Neuronal stem cell (in vitro differentiated cells): ENCODE measurements at places on chromosomes 2 and 18.

- H3K36me3 ChIP-seq, result no peaks in the 10 kb centered on the region
- H3K4me1 ChIP-seq, result no peaks in the 10 kb centered on the region
- no peak overlapping the region for H3K27ac ChIP-seq
- DNase-seq, result no peak
- H3K27me3 ChIP-seq, result no peaks in the 10 kb centered on the region
Observed at GRCh38 chr2:51720826-51721225, 688.9 kb upstream of the NRXN1 start.

DNA sequence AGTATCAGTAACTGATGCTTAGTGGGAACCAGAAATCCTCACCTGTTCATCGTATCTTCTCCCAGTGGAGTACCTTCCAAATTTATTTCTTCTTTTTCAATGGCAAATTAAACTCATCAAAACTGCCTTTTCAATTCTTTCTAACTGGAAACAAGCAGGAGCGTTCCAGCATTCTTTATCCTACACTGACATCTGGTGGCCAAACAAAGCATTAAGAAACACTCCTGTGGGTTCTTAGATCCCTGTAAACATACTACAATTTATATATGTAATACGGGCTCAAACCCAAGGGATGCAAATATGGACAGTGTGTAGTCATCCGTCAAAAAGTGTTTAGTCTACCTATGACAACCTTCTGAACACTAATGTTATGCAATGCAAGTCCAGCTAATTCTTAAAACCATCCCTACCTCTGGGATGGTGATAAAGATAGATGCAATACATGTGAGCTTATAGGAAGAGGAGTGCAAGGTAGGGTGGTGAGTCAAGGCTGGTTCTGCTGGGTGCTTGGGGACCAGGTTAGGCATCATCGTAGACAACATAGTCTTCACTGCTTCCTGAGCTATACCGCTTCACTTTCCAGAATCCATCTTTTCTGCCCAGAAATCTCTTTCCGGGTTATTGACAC lies 375.0 kb downstream of the CTNNA2 start:
- peak; percentile 62 for DNase-seq
- H3K27me3 ChIP-seq, result peaks cover 5% of the 10 kb centered on the region
- H3K4me1 ChIP-seq, result no peaks in the 10 kb centered on the region
- H3K27ac ChIP-seq, result no peak overlapping the region

DNA sequence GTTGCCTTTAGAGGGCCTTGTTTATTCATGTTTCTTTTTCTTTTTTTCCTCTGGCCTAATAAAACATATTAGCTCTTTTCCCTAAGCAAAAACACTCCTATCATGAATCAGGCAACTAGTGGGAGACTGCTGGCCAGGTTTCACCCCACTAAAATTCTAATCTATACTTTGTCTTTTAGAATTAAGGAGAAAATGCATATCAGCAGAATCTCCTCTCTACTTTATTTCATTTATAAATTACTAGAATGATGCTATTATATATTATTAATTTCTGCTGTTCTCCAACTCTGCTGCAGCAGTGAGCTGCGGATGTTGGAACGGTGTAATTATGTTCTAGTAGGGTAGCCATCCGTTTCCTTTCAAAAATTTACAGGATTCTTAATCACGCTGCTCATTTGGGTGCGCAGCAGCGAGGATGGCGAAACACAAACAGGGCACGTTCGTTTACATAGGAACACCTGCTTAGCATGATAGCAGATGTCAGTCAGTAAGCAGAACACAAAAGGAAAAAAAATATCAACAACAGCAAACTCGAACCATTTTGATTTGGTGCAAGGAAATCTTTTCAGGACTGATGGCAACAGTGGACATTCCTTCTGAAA lies 30.5 kb downstream of the ZEB2 start:
- H3K36me3 ChIP-seq, result peaks cover 83% of the 10 kb centered on the region
- H3K27me3 ChIP-seq, result no peaks in the 10 kb centered on the region
- no peak overlapping the region for H3K27ac ChIP-seq
- DNase-seq, result no peak
- H3K4me3 ChIP-seq, result no peak overlapping the region

GRCh38 chr2:116819355-116819754 lies 995.1 kb upstream of the DDX18 start:
- H3K36me3 ChIP-seq, result no peaks in the 10 kb centered on the region
- H3K27me3 ChIP-seq, result no peaks in the 10 kb centered on the region
- H3K27ac ChIP-seq, result no peak overlapping the region
- DNase-seq, result no peak
- H3K4me1 ChIP-seq, result no peaks in the 10 kb centered on the region
- H3K4me3 ChIP-seq, result no peak overlapping the region

DNA sequence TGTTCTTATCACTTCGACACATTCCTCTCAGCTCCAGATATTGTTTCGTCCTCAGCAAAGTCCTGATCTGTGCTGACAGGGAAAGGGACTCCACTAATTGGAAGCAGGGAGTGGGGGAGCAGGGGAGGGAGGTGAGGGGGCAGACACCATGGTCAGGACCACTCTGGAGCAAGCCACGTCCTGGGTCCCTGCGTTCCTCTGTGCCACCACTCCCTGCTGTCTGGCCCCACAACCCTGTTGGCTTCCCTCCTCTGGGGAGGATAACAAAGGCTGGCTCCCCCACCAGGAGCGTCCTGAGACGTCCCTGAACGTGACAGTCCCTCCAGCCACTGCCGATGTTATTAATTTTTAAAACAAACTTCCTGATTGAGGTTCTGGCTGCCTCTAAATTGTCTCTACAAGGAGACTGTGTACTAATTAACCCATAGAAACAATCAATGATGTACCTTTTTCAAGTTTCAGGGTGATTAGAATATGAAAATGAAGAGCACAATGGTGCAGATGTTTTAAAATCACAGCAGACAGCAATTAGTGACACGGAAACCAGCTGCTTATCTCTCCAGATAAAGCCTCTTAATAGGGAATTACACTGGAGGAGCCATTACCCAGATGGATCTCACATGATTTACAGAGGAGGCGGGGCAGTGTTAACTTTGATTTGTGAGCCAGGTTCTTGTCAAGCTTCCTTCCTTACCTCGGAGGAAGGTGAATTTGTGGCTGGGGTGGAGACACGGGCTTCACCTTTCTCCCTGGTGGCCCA lies 257.5 kb downstream of the SETBP1 start:
- no peak overlapping the region for H3K4me3 ChIP-seq
- DNase-seq, result no peak
- no peak overlapping the region for H3K27ac ChIP-seq
- peaks cover 3% of the 10 kb centered on the region for H3K36me3 ChIP-seq
- H3K4me1 ChIP-seq, result peaks cover 6% of the 10 kb centered on the region
- H3K27me3 ChIP-seq, result no peaks in the 10 kb centered on the region

DNA sequence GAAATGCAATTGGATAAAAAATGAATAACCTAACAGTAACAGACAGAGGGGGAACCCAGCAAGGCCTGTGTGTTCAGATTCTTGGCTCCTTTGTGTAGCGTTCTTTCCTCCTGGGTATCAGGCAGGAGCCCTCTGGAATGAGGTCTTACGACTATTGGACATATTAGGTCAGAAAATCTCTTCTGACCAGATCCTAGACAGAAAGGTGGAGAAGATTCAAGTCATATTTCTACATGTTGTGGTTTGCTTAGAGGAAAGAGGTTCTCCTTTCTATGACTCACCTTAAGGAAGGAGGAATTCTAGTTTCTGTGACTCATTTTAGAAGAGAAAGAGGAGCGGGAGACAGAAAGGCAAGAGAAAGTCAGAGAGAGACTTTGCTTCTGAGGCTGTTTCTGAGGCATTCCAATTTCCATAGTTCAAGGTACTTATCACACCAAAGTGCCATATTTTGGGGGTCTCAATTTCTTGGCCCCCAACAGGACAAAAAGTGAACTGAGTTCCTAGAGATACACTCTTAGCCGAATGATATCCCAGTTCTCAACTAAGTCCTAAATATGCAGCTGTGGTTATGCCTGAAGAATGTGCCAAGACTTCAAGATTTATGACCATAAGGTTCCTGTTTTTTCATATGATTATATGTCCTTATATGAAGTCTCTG lies 618.6 kb downstream of the ZEB2 start:
- H3K4me3 ChIP-seq, result no peak overlapping the region
- no peak overlapping the region for H3K27ac ChIP-seq
- no peaks in the 10 kb centered on the region for H3K4me1 ChIP-seq
- DNase-seq, result no peak
- no peaks in the 10 kb centered on the region for H3K27me3 ChIP-seq

DNA sequence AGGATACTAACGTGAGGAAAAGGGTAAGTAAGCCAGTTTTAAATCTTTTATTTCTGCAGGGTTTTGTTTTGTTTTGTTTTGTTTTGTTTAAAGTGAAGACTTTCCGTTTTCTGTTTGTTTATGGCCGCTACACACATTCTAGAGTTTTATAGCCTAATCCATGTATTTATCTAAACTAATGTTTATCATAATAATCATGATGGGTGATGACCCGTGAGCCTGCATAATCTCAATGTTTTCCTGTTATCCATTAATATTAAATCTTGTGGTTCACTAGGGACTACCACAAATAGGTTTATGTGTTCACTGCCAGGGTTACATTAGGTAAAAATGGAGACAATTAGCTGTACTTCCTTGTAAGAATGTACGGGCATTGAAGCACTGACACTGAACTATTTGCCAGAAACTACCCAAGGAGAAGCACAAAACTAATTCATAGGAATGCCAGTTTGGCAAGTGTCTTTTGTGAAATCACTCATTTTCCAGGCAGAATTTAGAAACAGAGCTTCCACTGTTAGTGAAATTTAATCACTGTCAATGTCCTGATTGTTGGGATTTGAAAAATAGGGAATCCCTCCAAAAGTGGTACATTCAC lies 574.8 kb downstream of the LRP1B start:
- no peak overlapping the region for H3K27ac ChIP-seq
- no peaks in the 10 kb centered on the region for H3K27me3 ChIP-seq
- H3K36me3 ChIP-seq, result no peaks in the 10 kb centered on the region
- no peak overlapping the region for H3K4me3 ChIP-seq
- no peak for DNase-seq
- no peaks in the 10 kb centered on the region for H3K4me1 ChIP-seq

DNA sequence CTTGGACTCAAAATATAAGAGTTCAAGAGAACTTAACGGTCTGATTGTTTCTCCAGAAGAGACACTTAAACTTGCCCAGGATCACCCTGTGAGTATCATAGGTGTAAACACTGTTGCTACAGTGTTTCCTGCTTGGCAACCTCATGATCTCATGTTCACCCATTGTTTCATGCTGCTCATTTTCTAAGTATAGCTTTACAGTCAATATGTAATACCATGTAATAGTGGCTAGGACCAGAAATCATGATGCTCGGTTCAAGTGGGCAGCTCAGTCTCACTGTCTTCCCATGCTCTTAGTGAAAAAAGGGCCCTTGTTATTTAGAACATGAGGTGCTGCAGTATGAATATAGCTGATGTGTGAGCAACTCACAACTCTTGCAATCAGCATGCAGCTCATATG lies 157.5 kb downstream of the CERS6 start:
- H3K4me3 ChIP-seq, result no peak overlapping the region
- no peak overlapping the region for H3K27ac ChIP-seq
- no peaks in the 10 kb centered on the region for H3K27me3 ChIP-seq
- no peaks in the 10 kb centered on the region for H3K4me1 ChIP-seq

- no peak overlapping the region for H3K27ac ChIP-seq
- no peaks in the 10 kb centered on the region for H3K4me1 ChIP-seq
- no peak overlapping the region for H3K4me3 ChIP-seq
Observed at GRCh38 chr18:60549338-60549960, 176.9 kb upstream of the MC4R start.

DNA sequence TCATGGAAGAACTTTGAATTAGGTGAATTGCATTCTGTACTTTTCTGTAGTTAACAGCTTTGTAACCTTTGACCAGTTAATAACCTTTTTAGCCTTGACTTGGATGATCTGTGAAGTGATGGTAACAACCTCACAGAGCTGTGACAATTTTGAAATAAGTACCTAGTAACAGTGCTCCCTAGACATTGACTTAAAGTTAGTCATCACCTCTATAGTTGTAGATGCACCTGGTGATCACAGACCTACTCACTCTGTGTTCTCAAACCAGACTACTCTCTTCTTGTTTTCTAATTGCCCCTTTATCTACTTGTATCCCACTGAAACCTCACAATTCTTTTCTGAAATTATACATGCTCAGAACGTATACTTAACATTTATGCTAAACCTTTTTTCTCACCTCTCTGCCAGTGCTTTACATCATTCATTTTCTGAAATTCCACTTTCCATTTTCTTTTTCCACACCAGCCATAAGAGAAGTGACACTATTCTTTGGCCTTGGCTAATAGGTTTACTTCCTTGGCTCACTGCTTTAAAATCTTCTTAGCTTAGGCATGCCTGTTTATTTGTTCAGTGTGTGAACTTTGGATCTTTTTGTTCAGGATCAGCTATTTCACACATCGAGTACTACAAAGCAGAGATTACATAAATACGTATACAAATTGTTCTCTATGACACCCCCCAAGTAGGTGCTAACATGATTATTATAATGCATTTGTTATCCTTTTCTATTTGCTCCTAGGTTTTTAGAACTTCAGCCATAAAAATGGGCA lies 9.3 kb downstream of the YPEL5 start:
- peaks cover 6% of the 10 kb centered on the region for H3K36me3 ChIP-seq
- no peaks in the 10 kb centered on the region for H3K4me1 ChIP-seq
- H3K27me3 ChIP-seq, result no peaks in the 10 kb centered on the region

DNA sequence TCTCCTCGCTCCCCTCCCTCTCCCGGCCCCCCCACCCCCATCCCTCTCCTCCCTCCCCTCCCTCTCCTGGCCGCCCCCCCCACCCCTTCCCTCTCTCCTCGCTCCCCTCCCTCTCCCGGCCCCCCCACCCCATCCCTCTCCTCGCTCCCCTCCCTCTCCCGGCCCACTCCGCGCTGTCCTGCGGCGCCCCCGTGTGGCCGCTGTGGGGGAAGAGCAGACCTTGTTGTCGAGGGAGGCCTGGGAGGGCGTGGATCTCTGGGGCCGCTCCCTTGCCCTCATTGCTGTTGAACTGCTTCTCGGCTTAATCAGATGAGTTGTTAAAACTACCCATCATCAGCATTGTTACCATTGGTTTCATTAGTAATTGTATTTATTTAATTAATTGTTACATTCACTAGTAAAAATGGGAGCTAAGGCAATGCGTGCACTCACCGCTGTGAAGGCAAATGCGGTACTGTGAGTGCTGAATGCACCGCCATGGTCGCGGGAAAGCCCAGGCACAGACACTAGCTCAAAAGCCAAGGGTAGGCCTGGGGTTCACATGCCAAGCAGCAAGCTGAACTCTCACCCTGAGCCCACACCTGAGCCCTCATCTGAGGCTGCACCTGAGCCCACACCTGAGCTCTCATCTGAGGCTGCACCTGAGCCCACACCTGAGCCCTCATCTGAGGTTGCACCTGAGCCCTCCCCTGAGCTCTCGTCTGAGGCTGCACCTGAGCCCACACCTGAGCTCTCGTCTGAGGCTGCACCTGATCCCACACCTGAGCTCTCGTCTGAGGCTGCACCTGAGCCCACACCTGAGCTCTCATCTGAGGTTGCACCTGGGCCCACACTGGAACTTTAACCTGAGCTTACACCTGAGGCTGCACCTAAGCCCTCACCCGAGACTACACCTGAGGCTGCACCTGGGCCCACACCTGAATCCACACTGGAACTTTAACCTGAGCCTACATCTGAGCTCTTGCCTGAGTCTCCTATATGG lies 8.8 kb downstream of the RTP5 start:
- no peaks in the 10 kb centered on the region for H3K36me3 ChIP-seq
- peaks cover 2% of the 10 kb centered on the region for H3K4me1 ChIP-seq
- no peak overlapping the region for H3K27ac ChIP-seq

- H3K4me3 ChIP-seq, result no peak overlapping the region
- H3K27me3 ChIP-seq, result no peaks in the 10 kb centered on the region
- no peaks in the 10 kb centered on the region for H3K36me3 ChIP-seq
Observed at GRCh38 chr2:121803503-121803902, 48.1 kb downstream of the TSN start.

- no peaks in the 10 kb centered on the region for H3K36me3 ChIP-seq
- no peak overlapping the region for H3K4me3 ChIP-seq
- no peak overlapping the region for H3K27ac ChIP-seq
Observed at GRCh38 chr2:104977958-104978357, 59.9 kb upstream of the MRPS9 start.
